Small intestine (tissue), 16 donors: ENCODE measurements at places on chromosomes 4 and X. TPM values are rescaled to one million over a fixed set of nuclear protein-coding genes. Genes with fewer than 3 reads are reported as not detected.

ARMCX4 gene
- 3.7 TPM for polyA plus RNA-seq

RPA4 gene
- polyA plus RNA-seq: 0.12 TPM

UBA1 gene
- polyA plus RNA-seq: 90.5 TPM

MBNL3 gene
- 4.2 TPM for polyA plus RNA-seq

WAS gene
- 4.9 TPM for polyA plus RNA-seq

IBSP gene
- polyA plus RNA-seq: not detected

DGKK gene
- polyA plus RNA-seq: not detected

GAGE2A gene
- polyA plus RNA-seq: not detected

ETNPPL gene
- polyA plus RNA-seq: not detected

SFRP2 gene
- 1.1 TPM for polyA plus RNA-seq

SLC49A3 gene
- 3.5 TPM for polyA plus RNA-seq
